ENCODE measurements at places on chromosomes 12 and 14. TPM values are rescaled to one million over a fixed set of nuclear protein-coding genes. Genes with fewer than 3 reads are reported as not detected.

DNA sequence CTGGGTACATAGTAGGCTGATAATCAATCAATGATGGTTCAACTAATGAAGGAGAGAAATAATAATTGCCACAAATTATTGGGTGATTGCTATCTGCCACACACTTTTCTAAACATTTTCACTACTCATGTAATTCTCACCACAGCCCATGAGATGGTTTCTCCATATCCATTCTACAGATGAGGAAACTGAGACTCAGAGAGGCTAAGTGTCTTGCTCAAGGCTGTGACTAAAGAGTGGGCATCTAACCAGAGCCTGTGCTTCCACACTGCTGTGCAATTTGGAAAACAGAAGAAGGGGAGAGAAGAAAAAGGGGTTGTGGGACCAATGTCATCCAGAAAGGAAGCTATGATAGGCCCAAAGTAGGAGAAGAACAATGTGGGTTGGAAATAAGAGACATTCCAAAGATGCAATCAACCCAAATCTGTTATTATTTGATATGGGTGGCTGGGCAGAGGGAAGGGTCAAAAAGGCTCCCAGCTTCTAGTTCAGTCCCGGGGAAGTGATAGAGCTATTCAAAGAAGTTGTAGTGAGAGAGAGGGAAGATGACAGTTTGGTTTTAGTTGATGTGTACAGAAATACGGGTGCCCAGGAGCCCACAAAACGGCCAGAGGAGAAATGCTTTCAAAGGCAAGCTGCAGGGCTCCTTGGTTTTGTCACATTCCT lies 483 bp upstream of the NR1H4 start:
- DNase-seq, result no peak

Gene AQP2
- total RNA-seq, result not detected

- DNase-seq, result no peak
These were observed 15.2 kb upstream of the CCT2 start for GRCh38 chr12:69570000-69570516.

GRCh38 chr12:121719926-121720414 lies 7.4 kb downstream of the TMEM120B start:
- no peak for DNase-seq

DNA sequence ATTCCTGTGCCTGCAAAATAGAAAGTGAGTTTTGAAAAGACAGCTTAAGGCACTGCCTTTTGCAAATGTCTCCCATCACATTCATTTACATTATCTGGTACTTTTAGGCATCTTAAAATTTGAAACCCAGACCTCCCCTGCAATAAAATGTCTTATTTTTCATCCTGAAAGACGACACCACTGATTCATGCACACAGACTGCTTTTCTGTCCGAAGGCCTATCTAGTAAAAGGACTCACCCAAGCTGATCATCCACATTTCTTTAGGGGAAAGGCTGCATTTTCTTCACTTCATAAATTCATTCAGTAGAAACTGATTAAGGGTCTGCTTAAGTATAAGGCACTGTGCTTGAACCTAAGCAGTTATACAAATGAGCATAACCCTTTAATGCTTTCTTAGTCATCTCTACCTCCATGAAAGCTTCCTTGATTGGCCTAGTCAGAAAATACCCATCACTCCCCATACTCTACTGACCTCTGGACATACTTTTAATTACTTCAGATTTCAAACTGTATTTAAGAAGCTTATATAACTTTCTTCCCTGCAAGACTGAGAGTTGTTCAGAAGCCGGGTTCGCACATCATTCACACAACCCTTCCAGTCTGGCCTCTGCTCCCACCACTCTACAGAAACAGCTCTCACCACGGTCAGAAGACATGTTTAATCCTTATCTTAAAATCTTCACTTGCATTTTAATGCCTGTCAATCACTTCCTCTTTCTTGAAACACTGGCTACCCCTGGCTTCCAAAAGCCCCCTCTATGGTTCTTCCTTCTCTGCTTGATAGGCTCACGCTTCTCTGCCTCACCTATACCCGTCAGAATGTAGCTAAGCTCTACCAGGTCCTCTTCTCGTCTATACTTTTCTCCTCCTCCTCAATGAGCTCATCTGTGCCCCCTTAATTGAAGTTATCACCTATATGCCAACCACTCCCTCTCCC lies 288.6 kb downstream of the MED13L start:
- no peak for DNase-seq

DNA sequence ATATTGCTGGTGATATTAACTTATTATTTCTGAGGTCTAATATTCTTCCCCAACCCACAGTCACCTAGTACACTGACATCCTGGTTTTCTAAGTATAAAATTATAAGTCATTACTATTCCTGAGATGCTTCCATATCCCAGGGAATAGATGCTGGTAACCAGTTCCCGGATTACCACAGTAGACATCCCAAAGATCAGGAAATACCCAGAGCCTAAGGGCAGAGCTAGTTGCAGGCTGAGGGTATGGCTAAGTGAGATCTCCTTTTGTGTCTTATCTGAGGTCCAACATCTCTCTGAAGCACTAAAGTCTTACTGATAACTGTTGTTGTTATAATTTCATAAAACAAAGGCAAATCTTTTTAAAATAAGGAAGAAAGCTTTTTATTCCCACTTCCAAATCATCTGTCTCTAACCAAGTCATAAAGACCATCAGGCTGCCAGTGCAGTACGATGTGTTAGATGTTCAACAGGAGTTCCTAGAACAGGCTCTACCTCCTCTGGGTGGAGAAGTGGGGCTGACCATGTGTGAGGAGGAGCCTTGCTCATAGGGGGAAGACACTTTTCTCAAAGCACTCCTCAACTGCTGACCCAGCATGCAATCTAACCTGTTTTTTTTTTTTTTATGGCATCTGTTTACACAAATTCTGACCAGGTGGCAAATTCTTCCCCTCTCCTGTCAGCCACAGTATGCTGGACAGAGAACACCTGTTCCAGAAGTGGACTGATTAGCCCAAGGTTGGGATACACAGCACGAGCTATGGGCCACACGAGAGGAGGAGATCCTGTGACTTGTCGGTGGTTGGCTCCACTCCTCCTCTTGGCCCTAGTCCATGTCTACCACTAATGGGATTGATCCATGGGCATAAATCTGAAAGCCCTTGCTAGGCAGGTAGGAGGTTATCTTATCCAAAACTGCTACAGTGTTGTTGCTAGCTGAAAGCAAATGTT lies 16.1 kb upstream of the GRIP1 start:
- DNase-seq, result no peak

Gene CRY1
- total RNA-seq, result 13.1 TPM

Gene SLC7A7
- 76.9 TPM for total RNA-seq

- no peak for DNase-seq
These were observed 690.3 kb downstream of the AACS start for GRCh38 chr12:125755512-125755911.

GRCh38 chr12:89497005-89497404 lies 27.6 kb downstream of the GALNT4 start:
- DNase-seq, result no peak

DNA sequence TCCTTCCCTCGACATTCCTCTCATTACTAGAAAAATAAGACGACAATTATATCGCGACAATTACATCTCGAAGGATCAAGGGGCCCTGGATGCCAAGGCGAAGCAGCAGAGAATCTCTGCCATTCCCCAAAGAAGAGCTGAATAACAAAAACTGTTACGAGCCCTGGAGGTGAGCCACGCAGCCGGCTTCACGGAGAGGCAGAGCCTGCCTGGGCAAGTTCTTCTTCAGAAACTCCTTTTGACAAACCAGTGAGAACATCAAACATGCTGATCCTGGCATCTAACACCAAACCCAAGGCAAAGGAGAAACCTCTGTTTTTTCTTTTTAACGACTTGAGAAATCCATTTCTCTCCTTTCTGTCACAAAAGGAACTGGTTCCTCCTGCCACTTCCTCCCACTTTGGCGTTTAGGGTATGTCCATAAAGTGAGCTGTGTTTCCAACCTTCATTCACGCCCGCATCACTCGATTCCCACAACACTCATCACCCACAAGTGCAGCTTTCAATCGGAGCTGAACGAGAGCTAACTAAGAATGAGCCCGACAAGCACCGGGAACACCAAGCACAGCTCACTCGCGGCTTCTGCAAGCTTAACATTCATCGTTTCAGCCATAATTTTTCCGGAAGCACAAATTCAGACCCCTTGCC lies 21.5 kb downstream of the CCDC88C start:
- DNase-seq, result no peak

Gene CBLN3
- 5.2 TPM for total RNA-seq

- no peak for DNase-seq
These were observed 128.8 kb downstream of the NDUFA12 start for GRCh38 chr12:94874518-94875302.

GRCh38 chr14:36477266-36477665 lies 42.8 kb downstream of the NKX2-1 start:
- no peak for DNase-seq

DNA sequence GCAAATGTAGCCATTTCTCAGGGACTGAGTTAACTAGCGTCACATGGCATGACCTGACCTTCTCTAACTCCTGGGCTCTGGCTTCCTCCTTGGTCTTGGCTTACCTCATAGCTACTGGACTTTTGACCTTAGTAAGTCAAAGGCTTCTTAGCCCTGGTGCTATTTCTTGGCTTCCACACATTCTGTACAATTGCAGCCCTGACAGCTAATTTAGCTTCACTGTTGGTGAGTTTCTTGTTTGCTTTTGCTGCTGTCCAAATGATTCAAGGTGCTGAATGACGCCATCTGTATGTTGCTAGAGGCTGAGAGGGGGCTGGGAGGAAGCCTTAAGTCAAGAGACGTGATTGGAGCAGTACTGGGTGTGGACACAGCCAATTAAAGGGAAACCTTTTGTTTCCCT lies 202.7 kb downstream of the PRKD1 start:
- no peak for DNase-seq

DNA sequence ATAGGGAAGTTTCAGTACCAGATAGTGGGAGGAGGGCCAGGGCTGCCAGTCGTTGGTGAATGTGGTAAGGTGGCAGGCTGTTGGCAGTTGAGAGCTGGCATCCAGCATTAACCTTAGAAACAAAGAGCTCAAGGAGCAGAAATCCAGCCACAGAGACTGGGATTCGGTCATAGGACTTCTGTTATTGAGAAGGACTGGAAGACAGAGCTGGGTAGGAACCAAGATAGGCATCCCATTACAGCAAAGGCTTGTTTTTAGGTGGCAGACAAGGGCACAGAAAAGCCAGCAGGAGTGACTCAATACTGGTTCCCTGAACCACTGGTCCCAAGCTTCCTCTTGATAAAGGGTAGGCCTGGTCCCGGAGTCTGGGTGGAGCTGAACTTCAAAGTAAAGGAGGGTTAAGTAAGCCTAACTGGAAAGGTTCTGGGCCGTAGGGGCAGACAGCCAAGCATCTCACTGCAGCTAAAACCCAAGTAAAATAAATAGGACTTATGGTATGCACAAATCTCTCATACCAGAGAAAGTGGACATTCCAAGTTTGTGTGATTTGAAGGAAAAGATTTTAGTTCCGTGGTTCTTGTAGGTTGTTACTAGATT lies 147.9 kb downstream of the ETV6 start:
- no peak for DNase-seq

DNA sequence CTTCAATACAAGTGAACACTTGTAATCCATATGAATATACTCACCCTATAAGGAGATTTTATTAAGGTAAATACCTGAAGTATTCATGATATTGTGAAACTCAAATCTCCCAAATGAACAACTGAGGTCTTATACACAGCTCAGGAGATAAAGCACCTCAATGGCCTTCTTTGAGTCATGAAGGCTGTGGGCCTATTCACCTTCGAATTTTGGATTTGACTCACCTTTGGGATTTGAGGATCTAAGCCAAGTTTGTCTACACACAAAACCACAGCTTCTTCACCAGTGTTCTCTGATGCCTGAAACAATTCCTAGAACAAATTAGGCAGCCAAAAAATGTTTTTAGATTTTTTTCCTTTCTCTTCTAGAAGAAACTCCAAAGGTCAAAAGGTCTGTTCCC lies 194.1 kb downstream of the NUAK1 start:
- DNase-seq, result no peak

- DNase-seq, result no peak
These were observed 14.0 kb upstream of the CCDC91 start for GRCh38 chr12:28176295-28176694.

GRCh38 chr14:36511981-36512584 lies 7.9 kb downstream of the NKX2-1 start:
- no peak for DNase-seq

DNA sequence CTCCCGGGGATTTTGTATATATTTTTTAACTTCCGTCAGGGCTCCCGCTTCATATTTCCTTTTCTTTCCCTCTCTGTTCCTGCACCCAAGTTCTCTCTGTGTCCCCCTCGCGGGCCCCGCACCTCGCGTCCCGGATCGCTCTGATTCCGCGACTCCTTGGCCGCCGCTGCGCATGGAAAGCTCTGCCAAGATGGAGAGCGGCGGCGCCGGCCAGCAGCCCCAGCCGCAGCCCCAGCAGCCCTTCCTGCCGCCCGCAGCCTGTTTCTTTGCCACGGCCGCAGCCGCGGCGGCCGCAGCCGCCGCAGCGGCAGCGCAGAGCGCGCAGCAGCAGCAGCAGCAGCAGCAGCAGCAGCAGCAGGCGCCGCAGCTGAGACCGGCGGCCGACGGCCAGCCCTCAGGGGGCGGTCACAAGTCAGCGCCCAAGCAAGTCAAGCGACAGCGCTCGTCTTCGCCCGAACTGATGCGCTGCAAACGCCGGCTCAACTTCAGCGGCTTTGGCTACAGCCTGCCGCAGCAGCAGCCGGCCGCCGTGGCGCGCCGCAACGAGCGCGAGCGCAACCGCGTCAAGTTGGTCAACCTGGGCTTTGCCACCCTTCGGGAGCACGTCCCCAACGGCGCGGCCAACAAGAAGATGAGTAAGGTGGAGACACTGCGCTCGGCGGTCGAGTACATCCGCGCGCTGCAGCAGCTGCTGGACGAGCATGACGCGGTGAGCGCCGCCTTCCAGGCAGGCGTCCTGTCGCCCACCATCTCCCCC lies 777 bp downstream of the ASCL1 start:
- DNase-seq, result peak; percentile 83

DNA sequence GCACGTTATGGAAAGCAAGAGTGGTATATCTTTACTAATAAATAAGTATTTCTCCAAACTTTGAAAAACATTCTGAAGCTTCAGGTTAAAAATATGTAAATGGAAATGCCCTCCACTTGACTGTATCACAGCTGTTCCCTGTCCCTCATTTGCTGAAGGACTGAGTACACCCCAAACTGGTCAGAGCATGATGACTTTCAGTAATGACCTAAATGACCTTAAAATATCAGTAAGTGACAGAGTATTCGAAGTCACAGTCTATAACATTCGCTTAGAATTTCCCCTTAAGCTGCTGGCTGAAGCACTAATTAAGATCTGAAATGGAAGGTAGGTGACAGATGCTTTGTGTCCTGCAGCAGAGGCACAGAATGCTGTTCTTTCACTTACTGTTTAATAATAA lies 191.5 kb downstream of the RGS6 start:
- no peak for DNase-seq

Gene SLC38A4
- 0.34 TPM for total RNA-seq
